KG1 (cell line): ENCODE measurements at places on chromosomes 3 and 15.

DNA sequence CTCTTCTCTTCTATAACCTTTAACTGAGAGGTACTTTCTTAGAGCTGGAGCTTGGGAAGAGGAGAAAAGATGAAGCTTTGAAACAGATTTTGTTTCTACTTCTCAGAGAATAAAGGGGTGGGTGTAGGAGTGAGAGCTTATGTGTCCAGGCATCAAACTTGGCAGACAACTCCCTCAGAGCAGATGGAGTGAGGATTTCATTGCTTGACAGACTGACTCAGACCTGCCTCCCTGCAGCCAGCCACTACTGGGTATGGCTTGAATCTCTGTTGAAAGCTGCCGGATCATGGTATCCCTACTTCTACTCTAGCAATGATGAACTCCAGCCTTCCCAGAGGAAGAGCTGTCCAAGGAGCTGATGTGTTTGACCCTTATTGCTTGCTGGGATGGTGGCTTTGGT lies 36.7 kb downstream of the SYN2 start:
- DNase-seq: no peak

GRCh38 chr3:136612512-136612911 lies 139.7 kb downstream of the STAG1 start:
- no peak for DNase-seq

DNA sequence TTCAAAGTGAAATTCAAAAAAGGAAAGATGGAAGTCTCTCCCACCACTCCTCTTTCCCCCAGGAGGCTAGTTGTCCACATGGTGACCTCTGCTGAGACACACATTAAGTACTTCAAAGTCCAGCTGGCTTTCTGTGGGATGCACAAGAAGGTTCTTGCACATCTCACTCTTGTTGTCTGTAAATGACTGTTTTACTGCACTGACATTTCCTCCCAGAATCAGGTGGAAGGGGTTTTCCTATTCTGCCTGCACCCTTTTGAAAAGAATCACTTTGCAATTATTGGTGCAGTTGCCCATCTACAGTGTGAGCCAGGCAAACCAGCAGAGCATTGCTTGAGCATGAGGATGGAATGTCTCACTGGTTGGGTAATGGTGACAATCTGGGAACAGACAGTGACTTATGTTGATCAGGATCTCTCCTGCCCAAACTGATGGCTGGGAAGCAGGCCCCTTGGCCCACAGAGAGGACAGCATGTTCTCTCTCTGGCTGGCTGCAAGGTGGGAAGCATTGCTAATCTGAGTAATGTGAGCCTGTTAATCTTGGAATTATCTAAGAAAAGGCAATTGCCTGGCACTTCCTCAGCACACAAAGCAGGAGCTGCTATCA lies 347.7 kb upstream of the SATB1 start:
- DNase-seq: no peak

- no peak for DNase-seq
These were observed 248.3 kb upstream of the CCDC54 start for GRCh38 chr3:107128946-107129345.

DNA sequence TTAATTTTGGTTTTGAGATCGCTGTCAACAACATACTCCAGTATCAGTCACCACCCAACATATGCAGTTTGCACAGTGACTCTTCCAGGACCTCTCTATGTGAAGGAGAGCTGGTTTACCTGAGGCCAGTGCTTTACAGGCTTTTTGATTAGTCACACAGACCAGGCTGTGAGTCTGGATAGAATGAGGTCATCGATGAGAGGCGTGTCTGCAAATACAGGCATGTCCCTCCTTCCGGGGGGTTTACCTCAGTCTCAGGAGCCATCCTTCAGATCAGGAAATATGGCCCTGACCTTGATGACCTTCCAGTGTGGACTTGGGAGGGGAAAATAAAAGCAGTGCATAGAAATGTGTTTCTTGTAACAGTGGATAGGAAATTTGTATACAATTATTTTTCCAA lies 46.9 kb downstream of the KBTBD12 start:
- no peak for DNase-seq

- DNase-seq: no peak
These were observed 13.6 kb upstream of the TFG start for GRCh38 chr3:100695696-100696095.

DNA sequence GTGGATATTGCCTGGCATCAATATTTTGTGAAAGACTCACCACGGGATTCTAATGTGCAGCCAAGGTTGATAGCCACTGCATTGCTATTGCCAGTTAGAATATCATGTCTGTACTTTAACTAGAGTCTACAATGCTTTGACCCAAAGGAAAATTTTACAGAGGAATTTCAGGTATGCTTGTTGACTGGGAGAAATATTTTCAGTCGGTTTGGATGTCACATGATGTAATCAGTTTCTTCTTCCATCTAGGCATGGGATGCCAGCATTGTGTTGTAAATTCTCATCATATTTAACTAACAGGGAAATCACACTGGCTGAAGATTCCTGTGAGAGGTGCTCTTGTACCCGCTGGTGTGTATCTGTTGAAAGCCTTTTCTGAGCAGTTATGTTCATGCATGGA lies 508.9 kb upstream of the ADAMTS9 start:
- DNase-seq: no peak

GRCh38 chr15:73784291-73784690 lies 31.1 kb upstream of the INSYN1 start:
- no peak for DNase-seq

- no peak for DNase-seq
These were observed 39.1 kb downstream of the MAP2K1 start for GRCh38 chr15:66425837-66426236.

- DNase-seq: no peak
These were observed 279.3 kb upstream of the THBS1 start for GRCh38 chr15:39301589-39301999.

GRCh38 chr15:76193934-76194333 lies 117.3 kb downstream of the ETFA start:
- no peak for DNase-seq
